ENCODE measurements at places on chromosomes 6 and 20.

- no peak for DNase-seq
Measured at GRCh38 chr6:39980839-39981580, 46.7 kb upstream of the MOCS1 start.

GRCh38 chr6:35601331-35602132, 87.2 kb downstream of the FKBP5 start:
- DNase-seq, result peak; percentile 48

GRCh38 chr6:1461207-1461606, 71.8 kb downstream of the FOXF2 start:
- no peak for DNase-seq

DNA sequence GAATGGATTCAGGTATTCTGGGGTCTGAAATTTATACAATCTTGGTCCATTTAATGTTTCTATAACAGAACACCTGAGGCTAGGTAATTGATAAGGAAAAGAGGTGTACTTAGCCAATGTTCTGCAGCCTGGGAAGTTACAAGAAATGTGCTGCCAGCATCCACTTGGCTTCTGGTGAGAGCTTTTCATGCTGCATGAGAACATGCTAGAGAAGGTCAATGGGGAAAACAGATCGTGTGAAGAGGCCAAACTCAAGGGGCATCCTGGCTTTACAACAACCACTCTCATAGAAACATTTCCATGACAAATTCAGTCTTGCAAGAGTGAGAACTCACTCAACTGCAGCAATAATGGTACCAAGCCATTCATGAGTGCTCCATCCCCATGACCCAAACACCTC, 16.8 kb downstream of the IL22RA2 start:
- DNase-seq, result no peak

DNA sequence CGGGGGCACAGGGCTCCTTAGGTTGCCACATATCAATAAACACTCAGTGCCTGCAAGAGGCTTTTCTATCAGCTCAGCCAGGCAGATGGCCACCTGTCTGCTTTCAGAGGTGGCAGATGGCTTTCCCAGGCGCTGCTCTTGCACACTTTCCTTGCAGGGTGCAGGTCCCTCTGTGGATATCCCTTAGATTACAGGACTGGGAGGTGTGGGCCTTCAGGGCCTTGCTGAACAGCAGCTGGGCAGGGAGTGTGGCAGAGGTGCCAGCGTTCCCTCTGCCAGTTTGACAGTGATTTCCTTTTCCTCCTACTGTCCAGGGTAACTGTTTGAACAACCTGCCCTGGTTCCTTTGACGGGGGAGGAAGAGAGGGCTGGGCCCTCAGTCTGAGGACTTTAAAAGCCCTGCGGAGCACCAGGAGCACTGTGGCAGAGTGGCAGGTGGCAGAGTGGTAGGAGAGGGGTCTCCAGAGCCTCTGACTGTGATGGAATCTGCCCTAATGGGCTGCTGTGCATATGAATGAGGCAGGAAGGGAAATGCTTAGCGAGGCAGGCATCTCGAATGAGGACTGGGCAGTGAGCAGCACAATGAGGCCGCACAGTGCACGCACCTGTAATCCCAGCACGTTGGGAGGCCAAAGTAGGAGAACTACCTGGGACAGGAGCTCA, 34.2 kb downstream of the ABHD12 start:
- DNase-seq, result no peak

- DNase-seq, result peak; percentile 31
Measured at GRCh38 chr6:169899481-169900145, 148.2 kb downstream of the ERMARD start.

DNA sequence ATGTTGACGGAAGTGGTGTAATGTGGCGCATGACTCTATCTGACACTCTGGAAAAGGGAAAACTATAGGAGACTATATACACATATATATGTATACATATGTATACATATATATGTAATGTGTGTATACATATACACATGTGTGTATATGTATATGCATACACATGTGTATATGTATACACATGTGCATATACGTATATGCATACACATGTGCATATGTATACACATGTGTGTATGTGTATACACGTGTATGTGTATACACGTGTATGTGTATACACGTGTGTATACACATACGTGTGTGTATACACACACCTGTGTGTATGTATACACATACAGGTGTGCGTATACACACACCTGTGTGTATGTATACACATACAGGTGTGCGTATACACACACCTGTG, 683.4 kb upstream of the FLRT3 start:
- DNase-seq, result no peak

DNA sequence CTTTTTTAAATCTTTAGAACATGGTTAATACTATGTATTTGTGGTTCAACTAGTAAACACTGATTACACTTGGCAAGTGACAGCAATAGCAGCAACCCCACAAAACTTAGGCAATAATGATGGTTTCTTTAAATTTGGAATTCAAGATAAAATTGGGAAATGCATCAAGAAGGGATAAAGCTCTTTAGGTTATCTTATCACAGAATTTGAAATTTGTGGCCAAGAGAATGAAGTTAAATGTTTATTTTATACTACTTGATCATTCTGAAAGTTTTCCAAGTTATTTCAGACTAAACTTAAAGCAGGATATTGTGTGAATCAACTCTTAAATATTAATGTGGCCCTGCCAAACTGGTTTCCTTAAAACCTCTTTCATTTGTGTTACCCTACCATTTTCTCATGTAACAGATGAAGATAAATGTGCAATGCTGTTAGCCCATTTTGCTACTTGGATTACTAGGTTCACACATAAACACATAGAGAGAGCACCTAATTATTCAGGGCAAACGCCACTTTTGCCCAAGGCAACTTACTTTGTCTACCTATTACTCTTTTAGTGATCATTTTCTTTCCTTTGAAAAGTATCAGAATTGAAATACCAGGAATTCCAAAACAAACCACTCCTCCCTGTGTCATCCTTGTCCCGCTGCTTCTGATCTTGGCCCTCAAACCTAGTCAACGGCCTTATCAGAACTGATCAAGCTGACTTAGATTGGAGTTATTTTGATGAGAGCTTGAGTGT, 186.7 kb upstream of the TENT5A start:
- DNase-seq, result no peak

DNA sequence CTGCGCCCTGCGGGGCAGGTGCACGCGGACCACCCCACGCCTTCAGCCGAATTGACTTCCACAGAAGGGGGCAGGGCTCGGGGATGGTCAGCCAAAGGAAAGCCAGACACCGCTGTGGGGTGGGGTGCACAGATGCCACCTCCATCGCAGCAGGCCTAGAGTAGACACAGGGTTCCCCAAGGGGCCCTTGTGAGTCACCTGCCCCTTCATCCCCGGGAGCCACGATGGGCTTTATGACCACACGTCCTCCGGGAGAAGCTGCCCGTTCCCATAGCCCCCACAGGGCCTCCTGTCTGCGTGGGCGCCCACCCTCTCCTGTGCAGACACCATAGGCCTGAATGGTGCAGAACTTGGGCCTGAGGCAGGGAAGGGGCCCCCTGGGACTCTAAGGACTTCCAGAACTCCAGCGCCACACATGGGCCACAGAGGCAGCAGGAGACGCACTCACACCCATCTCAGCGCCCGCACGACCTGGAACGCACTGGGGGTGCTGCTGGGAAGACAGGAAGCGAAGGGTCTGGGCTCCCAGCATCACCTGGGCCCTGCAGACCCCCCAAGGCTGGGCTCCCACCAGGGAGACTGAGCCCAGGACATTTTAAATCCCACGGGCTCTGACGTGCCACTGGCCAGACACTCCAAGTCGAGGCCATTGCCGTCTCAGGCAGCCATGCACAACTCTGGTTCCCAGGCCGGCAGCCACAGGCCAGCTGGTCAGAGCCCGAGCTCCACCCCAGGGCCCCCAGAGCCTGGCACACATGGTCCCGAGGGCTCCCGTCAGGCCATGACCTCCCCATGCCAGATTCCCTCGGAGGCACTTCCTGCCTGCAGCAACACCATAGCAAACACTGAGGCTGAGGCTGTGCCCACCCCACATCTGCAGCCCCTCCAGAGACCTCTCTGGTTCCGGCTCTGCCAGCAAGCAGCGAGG, 134.2 kb downstream of the DLL1 start:
- DNase-seq, result no peak

DNA sequence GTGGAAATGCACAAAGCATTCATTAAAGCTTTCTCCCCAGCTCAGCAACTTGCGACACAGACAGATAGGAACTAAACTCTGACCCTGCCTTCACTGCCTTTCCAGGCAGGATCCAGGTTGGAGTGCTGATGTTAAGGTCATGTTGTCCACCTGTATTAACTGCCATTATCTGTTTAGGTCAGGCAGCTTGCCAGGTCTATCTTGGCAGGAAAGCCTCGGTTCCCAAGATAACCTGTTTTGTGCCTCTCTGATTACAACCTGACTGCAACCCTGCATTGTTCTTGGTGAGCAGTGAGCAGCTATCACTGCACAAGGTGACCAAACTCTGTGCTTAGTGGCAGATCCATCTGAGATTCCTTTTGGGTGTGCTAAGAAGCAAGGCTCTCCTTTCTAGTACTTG, 23.2 kb upstream of the ELOVL2 start:
- DNase-seq, result no peak

DNA sequence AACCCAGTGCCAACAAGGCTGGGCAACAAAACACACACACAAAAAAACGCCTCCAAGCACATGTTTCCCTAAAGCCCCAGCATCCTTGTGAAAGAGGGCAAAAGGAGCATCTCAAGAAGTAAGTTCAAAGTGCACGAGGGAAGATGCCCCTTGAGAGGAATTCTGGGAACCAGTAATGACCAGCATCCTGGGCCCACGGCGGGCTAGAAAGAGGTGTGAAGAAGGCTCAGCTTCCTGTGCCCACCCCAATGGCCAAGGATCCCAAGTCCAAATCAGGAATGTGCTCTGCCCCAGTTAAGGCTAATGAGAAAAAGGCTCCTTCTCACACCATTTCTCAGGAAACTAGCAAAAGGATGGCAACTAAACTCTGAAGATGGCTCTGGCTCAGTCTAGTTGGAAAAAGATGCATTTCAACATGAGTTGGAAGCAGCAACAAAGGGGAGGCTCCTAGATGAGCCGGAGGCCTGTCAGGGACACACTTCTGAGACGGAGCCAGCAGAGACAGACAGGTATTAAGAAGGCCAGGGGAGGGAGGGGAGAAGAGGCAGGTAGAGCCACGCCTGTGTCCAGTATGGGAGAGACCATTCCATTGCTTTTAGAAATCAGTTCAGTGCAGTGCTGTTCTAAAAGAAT, 3.2 kb downstream of the RIMS4 start:
- no peak for DNase-seq

DNA sequence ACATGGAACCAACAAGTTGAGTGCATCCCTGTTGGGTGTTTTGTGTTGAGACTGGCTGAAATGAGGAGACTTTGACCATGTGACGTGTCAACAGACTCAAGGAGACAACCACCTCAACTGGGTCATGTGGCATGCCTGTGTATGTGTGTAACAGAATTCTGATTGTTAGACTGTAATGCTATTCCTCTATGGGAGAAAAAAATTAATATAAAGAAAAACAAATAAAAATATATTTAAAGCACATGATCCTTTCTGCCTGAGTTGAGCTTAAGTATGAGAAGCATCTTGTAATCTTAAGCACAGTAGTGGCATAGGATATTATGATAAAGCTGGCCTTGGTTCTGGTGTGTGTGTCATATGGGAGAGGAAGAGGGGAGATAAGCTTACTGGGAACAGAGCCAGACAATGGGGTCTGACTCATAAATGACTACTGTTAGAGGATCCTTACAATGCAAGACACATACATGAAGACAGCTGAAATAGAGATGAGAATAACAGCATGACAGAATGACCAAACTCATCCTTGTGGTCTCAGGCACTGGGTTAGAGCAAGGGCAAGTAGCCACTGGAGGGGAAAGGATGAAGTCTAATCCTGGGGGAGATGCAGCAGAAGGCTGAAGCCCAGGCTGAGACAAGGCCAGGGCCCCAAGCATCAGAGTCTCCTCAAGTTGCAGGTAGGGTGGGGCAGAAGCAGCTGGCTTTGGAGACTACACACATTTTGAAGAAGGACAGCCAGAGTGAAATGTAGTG, 9.2 kb downstream of the TP53INP2 start:
- DNase-seq, result no peak

DNA sequence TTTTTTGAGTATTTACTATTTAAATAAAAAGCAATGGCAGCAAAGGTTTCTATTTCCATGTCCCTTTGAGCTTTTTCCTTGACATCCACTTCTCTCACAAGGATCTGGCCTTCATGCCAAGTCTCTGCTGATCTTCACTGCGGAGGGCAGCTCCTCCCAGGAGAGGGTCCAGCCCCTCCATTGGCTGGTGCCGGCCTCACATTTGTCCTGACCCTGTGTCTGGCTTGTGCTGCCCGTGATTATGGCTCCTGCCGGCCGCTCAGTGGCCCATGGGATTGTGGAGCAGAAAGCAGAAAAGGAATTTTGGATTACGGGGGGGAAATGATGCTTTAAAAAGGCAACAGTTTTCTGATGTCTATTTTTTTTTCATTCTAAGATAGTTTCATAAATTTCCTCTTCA, 31.2 kb upstream of the PDE7B start:
- no peak for DNase-seq

GRCh38 chr20:11011653-11012052, 337.9 kb upstream of the JAG1 start:
- DNase-seq, result no peak

DNA sequence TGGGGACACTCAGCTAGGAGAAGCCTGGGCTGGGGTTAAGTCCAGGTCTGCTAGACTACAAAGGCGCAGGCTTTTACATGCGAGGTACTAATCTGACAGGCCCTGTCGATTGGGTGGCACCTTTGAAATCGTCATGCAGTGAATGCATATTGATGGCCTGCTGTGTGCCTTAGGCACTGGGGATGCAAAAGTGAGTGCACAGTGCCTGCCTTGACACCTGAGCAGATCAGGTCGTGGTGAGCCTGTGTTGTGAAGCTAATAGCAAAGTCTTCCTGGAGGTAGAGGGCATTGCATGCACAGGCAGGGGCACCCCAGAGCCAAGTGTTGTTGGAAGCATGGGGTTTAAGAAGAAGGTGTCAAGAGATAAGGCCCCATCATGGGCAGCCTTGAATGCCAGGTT, 16.9 kb downstream of the LRRC1 start:
- DNase-seq, result no peak

DNA sequence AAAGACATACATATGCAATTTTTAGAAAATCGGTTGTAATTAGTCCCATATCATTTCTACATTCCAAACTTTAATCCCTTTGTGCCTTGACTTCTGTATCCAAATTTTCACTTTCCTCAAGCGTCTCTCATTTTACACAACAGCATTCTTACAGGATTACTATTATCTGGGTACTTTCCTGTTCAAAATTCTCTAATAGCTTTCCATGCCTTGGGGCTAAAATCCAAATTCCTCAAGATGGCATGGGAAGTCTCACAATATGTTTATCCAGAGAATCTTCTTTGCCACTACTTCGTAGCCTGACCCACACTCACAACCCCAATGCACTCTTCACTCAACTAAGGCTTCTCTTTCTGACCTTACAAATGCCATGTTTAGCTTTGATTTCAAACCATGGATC, 125.0 kb downstream of the TBX18 start:
- no peak for DNase-seq

DNA sequence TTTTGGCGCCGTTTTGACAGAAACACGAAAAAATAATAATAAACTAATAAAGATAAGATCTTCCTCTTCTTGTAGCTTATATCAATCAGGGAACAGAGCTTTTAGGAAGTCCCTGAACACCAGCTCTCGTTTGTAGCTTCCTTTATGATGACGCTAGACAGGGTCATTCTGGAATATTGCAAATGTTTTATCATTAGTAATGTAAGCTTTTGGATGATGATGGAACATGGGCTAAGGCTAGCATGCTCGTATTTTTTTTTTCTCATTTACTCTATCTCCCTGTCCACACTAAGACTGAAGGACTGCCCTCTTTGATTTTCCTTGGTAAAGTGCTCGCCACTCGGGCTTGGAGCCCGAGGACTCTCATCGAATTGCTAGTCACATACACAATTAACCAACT, 22.1 kb upstream of the POM121L2 start:
- DNase-seq, result no peak

- no peak for DNase-seq
Measured at GRCh38 chr20:52727740-52728456, 244.3 kb upstream of the TSHZ2 start.
